GM13976 (cell line): ENCODE measurements at places on chromosomes 3 and 15.

- DNase-seq: no peak
These were observed 18.8 kb downstream of the SETD5 start for GRCh38 chr3:9416139-9416780.

- DNase-seq: no peak
These were observed 1.5 kb upstream of the OCA2 start for GRCh38 chr15:28100516-28101195.

DNA sequence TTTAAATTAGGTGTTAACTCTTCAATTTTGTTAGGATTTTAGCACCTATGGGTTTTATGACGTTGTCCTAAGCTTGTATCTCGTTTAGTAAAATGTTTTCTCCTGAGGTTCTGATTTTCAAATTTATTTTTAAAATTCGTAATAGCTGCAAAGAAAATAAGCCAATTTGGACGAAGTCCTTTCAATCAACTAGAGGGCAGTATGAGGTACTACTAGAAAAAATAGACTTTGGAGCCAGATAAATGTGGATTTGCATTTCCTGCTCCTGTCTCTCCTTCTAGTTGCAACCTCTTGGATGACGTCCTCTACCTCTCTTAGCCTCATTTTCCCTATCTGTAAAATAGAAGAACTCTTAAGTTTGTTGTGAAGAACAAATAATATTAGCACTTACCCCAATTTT lies 81.1 kb downstream of the SLTM start:
- DNase-seq: no peak

GRCh38 chr3:122493296-122493695 lies 21.4 kb downstream of the KPNA1 start:
- no peak for DNase-seq

DNA sequence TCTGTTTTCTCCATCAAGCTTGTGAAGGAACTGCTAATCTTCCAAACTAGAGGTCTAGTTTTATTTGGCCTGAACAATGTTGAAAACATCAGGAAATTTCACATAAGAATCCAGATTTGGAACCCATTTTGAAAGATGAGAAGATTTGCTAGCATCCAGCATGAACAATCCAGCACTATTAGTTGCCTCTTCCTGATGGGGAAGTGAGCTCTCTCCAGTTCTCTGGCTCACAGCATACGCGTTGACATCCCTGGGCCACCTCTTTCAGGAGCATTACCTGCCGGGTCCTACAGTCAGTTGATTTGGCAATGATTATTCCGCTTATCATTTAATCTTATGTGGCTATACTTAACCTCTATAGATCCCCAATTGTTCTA lies 10.9 kb downstream of the GPR87 start:
- no peak for DNase-seq

- no peak for DNase-seq
These were observed 68.6 kb downstream of the VGLL4 start for GRCh38 chr3:11574981-11575669.

DNA sequence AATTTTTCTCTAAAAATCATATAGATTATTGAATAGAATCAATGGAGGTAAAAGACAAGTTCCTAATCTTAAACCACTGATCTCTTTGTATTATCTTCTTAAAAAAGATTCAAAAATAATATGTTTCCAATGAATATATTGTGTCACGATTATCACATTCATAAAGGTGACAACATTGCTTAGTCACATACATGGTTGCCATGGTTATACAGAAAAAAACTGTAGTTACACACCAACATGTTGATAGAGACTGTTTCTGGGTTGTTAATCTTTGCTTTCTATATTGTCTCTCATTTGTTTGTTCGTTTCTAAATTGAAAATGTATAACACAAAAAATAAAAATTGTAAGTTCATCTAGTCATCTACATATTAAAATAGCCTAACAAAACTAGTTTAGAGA lies 376.0 kb upstream of the ALCAM start:
- DNase-seq: no peak

DNA sequence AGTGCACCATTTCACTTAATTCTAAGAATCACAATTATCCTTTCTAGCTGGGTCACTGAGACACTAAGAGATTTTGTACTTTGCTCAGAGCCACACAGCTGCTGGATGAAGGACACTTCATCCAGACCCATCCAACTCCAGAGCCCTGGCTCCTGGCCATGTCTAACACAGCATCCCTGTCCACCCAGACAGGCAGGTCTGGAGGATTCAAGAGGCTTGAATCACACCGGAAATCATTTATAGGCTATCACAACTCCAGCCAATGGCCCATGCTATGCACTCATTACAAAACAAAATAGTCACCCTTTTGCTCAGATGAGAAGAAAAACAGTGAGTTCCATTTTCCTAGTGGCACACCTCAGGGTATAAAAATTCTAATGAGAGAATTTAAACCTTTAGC lies 198.2 kb upstream of the LMCD1 start:
- no peak for DNase-seq

GRCh38 chr3:103960819-103961218 lies 1405.9 kb upstream of the ALCAM start:
- no peak for DNase-seq

- DNase-seq: peak; percentile 33
These were observed 8.9 kb upstream of the RPS27L start for GRCh38 chr15:63166219-63166618.

- DNase-seq: no peak
These were observed 48.8 kb downstream of the RPLP1 start for GRCh38 chr15:69501456-69501855.

DNA sequence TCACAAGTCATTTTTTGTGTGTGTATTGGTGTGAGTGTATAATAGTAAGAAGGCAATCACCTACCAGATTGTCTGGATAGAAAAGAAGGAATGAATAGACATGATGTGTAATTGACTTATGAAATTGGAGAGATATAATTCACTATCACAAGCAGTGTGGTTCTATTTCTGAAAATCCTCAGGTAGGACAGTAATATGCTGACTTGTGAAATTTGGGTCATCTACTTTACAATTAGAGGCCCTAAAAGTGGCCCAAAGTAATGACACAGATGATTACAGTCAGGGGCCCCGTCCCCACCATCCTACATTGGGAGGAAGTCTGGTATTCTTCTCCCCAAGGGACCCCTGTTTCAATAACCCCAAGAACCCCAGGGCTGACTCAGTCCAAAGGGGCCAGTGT lies 73.6 kb upstream of the SELENOK start:
- no peak for DNase-seq

DNA sequence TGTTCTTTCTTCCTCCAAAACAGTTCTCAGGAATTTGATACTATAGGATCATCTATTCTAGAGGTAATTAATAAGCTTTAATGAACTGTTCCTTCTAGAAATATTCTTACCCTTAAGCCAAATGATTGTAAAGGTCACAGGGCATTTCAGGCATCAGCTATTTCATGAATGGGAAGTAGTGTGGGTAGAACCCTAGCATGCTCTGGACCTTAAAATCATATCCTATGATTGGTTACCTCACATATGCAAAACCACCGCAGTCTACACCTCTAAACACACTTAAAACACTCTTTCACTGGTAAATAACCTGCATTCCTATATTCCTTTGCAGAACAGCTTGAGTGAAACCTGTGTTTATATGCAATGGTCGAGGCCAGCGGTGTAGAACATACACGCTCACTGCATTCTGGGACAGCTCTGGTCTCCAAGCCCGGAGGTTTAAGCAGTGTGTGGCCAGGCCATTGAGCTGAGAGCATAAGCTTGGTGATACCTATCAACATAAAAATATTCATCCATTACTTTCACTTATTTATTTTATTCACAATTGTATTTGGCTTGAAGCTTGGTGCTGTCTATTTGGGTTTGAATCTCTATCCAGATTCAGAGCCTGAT lies 87.7 kb upstream of the RASGRP1 start:
- no peak for DNase-seq

DNA sequence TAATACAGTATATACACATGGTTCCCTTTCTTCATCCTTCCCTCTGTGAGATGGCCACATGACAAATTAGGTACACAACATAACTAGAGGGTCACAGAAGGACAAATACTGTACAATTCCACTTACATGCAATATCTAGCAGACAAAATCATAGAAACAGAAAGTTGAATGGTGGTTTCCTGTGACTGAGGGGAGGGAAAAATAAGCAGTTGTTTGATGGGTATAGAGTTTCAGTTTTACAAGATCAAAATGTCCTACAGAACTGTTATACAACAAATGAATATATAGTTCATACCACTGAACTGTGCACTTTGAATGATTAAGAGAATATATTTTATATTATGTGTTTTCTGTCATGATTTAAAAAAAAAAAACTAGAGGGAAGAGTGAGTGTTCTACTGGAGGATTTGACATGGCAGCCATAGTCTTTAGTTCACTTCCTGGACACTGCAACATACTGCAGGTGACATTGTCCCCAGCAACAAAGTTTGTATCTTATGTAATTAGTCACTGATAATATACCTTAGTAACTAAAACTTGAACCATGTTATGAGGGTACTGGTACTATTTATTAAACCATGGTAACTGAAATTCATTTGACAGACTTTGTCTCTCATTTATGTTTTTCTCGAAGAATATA lies 37.2 kb downstream of the CCDC54 start:
- DNase-seq: no peak

DNA sequence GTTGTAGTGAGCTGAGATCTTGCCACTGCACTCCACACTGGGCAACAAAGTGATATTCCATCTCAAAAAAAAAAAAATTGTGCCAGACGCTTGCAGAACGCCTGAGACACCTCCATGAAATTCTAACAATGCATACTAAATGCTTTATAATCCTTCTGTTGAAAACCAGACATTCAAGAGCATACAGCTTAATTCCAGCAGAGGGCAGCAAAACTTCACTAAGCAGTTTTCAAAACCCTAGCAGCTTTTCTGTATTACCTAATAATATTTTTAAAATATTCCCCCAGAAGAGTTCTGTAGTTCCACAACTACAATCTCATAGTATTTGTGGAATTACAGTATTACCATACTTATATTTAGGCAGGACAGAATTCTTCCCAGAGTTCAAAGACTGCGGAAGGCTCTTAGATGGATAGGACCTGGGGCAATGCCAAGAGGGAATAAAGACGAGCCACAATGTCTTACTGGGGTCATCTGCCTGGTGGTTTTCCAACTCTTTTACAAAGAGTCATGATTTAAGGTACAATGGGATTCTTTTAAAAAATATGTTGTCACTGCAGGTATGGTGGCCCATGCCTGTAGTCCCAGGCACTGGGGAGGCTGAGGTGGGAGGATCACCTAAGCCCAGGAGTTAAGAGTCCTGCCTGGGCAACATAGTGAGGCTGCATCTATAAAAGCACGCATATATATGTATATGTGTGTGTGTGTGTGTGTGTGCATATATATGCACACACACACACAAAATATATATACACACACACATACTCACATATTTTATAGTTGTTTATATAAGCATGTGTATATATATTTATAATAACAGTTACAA lies 19.6 kb upstream of the TASOR start:
- DNase-seq: peak; percentile 64

DNA sequence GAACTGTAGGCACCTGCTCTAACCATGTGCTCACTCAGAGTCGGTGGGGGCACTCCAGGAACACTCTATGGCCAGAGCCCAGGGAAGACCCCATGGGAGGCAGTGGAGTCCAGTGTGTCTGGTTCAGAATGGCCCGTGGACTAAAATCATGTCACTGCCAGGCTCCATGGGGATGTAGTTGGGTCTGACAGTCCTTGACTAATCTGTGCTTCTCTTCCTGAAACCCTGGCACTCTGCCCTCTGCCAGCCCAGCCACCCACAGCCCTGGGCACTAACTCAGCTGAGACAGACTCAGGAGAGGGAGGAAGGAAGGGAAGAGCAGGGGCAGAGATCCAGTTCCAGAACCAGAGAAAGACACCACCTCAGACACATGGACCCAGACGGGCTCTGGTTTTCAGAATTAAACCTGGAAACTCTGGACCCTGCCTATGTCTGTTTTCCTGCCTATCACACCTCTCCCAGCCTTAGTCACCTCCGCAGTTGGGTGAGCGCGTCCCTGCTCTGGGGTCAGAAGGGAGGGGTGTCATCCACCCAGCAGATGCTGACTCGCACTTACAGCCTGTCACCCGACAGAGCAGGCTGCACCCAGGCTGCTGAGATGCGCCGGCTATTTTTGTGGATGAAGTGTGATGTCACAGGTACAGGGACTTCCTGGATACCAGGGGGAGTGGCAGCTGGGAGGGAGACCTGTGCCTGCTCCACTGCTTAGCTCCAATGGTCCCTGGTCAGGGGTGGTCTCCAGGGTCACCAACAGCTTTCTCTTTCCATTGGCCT lies 56.8 kb upstream of the INSYN1 start:
- DNase-seq: no peak

DNA sequence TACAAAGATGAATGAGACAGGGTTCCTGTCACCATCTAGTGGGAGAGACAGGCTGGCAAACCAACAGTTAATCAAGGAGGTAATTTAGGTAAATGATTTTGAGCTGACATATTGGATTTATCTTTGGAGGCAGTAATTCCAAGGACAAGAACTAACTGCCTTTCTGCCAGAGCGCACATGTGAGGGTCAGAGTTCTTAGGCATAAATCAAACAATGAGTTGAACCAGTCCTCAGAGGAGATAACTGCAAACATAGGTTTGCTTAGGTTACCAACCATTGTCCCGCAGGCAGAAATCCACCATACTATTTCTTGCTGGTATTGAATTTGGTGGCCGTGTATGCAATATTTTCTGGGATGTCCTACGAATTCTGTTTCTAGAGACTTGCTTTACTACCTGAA lies 14.2 kb upstream of the PPP1R2 start:
- DNase-seq: no peak

GRCh38 chr3:81684751-81685395 lies 76.6 kb downstream of the GBE1 start:
- DNase-seq: no peak

- no peak for DNase-seq
These were observed 44.8 kb upstream of the HACD2 start for GRCh38 chr3:123629747-123630047.

GRCh38 chr15:39265261-39265660 lies 315.6 kb upstream of the THBS1 start:
- DNase-seq: no peak

DNA sequence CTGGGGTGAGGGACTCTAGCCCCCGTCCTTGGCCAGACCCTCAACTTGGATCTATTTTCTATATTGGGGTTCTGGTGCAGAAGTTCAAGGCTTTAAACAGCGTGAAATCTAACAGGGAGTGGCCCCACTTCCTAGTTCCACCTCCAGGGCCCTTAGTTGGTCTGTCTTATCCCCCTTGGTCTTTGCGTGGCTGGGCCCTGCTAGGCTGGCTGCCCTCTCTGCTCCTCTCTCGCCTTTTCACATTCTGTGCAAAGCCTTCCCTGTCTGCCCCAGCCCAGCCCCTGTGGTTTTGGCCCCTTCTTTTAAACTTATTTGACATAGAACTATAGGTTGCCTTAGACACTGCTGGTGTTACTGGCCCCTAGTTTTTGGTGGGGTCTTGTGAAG lies 5.6 kb downstream of the PPCDC start:
- no peak for DNase-seq

DNA sequence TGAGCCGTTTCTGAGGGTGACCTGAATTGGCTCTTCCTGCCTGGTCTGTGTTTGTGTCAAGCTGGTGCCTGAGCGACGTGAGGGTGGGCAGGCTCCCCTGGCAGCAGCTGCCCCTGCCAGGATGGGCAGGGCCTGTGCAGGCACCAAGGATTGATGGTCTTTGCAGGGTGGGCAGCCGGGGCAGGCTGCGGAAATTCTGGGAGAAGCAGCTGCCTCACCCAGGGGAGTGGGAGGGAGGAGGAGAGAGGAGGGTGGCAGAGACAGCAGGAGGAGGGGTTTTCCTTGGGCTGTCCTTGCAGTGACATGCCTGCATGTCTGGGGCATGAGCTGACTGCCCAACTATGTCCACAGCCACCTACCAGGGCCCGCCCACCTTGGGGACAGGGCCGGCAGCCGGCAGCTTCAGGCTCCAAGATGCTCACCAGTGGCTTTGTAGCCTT lies 27.9 kb upstream of the SLC6A6 start:
- DNase-seq: no peak

- no peak for DNase-seq
These were observed 212.1 kb upstream of the EIF1B start for GRCh38 chr3:40097131-40098117.
